ENCODE measurements at places on chromosomes 13 and 19. TPM values are rescaled to one million over a fixed set of nuclear protein-coding genes. Genes with fewer than 3 reads are reported as not detected.

- no peak for DNase-seq
These were observed 179.3 kb downstream of the KDM4B start for GRCh38 chr19:5147978-5148793.

Gene LRRC63
- not detected for total RNA-seq

GRCh38 chr13:114007566-114007965 is 33.7 kb upstream of the C13orf46 start:
- no peak for DNase-seq

Gene LAMP1
- total RNA-seq = 126 TPM

Measured in ascending aorta (tissue), 2 donors.